ENCODE measurements at places on chromosomes 6 and 20. TPM values are rescaled to one million over a fixed set of nuclear protein-coding genes. Genes with fewer than 3 reads are reported as not detected.
A peak's percentile ranks its signal among the peaks of the same experiment; 100 is the strongest.

DNA sequence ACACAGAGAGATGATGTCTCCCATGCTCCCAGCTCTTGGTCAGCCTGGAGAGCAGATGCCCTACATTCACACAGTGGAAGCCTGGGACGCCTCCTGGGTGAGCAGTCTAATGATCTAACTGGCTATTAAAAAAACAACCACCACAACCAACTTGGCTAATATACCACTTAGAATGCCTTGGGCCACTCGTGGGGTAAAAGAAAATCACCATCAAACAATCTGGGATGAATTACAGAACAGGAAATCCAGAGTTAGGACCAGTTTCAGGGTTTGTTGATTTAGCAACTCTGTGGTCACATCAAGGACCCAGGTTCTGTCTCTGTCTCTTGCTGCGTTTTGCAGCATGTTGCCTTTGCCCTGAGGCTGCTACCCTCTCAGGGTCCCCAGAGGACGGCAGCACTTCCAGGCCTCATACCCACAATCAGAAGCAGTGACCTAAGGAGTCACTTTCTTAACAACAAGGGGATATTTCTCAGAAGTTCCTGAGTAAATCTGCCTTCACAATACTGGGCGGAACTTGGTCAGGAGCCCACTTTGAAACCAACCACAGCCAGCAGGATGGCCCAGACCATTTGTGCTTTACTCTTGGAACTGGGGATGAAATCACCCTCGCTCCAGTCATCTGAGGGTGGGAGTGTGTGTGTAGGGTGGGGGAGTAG, 118.7 kb downstream of the CLIC5 start:
- no peaks in the 10 kb centered on the region for H3K4me1 ChIP-seq
- H3K36me3 ChIP-seq: no peaks in the 10 kb centered on the region
- DNase-seq: peak; percentile 47
- no peaks in the 10 kb centered on the region for H3K27me3 ChIP-seq

GRCh38 chr6:3412779-3413500, 43.9 kb downstream of the SLC22A23 start:
- H3K4me1 ChIP-seq: peaks cover 12% of the 10 kb centered on the region
- no peak for DNase-seq
- no peaks in the 10 kb centered on the region for H3K27me3 ChIP-seq

DNA sequence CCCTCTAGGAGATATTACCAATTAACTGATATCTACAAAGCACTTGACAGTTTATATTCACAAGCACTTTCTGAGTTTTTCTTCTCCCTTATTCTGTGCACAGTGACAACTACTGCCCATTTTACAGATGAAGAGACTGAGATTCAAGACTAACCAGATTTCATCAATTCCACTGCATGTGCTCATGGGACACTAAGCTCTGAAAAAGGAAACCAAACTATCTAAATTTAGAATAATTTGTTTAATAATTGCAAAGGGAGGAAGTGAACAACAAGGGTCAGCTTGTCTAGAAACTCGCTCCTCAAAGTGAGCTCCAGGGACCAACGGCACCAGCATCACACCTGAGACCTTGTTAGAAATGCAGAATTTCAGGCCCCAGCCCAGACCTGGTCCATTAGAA, 50.8 kb upstream of the MYLIP start:
- no peak for DNase-seq
- no peaks in the 10 kb centered on the region for H3K36me3 ChIP-seq
- no peak overlapping the region for H3K4me3 ChIP-seq

- no peaks in the 10 kb centered on the region for H3K27me3 ChIP-seq
- DNase-seq: no peak
- H3K4me1 ChIP-seq: peaks cover 76% of the 10 kb centered on the region
- H3K27ac ChIP-seq: peak overlapping the region; percentile 80
Observed at GRCh38 chr6:44219815-44220784, 3.3 kb upstream of the SLC29A1 start.

DNA sequence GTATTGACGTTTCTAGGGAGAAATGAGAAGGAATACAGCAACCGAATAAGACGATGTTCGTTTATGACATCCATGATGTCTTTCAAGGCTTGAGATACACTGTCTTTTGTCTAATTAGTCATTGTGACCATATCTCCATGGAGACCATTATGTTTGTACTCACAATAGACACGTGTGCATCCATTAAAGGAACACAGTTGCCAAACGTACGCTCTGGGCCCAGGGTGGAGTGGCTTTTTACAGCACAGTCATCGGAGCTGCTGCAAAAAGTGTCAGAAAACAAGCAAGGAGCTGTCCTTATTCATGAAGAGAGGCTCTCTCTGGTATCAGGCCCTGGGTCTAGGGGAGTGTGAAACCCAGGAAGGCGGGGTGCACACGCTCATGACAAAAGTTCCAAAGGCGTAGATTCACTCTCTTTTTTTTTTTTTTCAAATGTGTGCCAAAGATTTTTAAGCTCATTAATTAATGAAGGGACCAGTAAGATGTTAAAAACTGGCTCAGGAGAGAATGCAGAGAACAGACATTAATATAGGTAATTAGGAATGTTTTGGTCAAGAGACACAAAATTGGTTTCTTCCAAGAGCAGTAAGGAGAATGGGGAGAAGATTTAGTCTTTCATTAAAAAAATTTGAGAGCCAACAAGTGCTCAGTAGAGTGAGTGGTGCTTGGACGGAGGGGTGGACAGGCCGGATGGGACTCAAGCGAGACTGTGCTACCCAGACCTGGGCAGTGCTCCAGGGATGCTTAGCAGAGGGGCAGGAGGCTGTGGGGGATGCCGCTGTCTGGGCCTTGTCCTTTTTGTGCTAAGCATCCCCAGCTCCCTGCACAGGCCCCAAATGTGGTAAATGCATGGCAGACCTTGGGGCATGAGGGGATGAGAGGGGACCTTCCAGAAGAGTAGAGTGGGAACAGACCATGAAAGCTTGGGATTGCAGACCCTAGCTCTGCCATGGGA, 34.9 kb upstream of the GTSF1L start:
- H3K4me1 ChIP-seq: no peaks in the 10 kb centered on the region
- H3K27me3 ChIP-seq: peaks cover 20% of the 10 kb centered on the region
- H3K4me3 ChIP-seq: no peak overlapping the region
- H3K27ac ChIP-seq: no peak overlapping the region
- no peaks in the 10 kb centered on the region for H3K36me3 ChIP-seq

DNA sequence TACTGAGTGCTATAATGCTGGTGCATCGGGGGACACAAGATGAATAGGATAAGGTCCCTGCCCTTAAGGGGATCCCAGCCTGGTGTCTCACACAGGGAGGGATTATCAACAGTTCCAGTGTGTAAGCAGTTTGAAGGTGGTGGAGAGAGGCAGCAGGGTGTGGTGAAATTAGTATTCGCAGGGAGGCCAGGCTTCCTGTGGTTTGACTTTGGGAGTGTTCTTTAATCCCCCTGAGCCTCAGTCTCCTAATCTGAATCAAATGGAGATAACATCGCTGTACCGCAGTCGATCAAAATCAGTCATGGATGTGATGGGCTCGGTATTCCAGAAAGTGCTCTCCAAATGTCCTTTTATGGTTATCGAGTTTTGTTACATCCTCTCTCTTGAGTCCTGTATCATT, 288.1 kb upstream of the SUPT3H start:
- no peak overlapping the region for H3K27ac ChIP-seq
- H3K4me3 ChIP-seq: no peak overlapping the region
- H3K36me3 ChIP-seq: no peaks in the 10 kb centered on the region
- no peak for DNase-seq

DNA sequence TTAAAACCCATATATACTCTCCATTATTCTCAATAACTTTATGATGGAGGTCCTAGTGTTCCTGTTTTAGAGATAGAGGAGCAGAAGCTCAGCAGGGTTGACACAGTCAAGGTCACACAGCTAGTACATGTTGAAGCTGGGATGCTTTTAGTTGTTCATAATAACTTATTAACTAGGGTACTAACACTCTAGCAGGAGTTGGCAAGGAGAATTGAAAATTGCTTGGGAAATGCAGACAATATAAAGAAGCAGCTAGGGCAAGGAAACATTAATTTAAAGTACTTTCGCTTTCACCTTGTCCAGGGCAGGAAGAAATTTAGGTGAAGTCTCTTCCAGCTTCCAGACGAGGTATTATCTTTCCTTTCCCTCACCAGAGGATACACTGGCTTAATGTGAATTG, 133.7 kb downstream of the RCAN2 start:
- H3K4me1 ChIP-seq: peaks cover 15% of the 10 kb centered on the region
- H3K36me3 ChIP-seq: no peaks in the 10 kb centered on the region
- no peaks in the 10 kb centered on the region for H3K27me3 ChIP-seq
- DNase-seq: no peak
- H3K27ac ChIP-seq: no peak overlapping the region

DNA sequence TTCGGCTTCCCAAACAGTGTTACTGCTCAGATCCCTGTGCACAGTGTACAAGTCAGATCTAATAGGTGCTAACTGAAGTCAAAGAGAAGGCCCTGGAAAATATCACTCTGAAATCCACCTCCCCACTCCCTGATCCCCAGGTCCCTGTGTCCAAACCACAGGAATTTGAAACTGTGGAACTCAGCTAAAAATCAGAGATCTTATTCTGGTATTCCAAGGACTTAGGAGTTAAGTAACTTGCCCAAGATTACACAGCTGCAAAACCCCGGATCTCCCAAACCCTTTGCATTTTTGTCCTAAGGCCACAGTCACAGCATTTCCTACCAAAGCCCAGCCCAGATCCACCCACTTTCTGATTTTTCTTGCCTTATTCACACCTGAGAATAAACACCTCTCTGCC, 32.3 kb upstream of the SLC23A2 start:
- DNase-seq: no peak
- H3K4me1 ChIP-seq: no peaks in the 10 kb centered on the region
- no peak overlapping the region for H3K27ac ChIP-seq
- H3K27me3 ChIP-seq: no peaks in the 10 kb centered on the region

- no peak overlapping the region for H3K4me3 ChIP-seq
- H3K27ac ChIP-seq: no peak overlapping the region
- no peaks in the 10 kb centered on the region for H3K27me3 ChIP-seq
- DNase-seq: no peak
Observed at GRCh38 chr6:165047952-165048351, 261.5 kb downstream of the C6orf118 start.

Gene OR2H1
- not detected for total RNA-seq

GRCh38 chr6:9540126-9540525, 874.7 kb downstream of the TFAP2A start:
- no peak for DNase-seq
- no peak overlapping the region for H3K4me3 ChIP-seq
- H3K27me3 ChIP-seq: no peaks in the 10 kb centered on the region
- H3K36me3 ChIP-seq: no peaks in the 10 kb centered on the region
- H3K27ac ChIP-seq: no peak overlapping the region

DNA sequence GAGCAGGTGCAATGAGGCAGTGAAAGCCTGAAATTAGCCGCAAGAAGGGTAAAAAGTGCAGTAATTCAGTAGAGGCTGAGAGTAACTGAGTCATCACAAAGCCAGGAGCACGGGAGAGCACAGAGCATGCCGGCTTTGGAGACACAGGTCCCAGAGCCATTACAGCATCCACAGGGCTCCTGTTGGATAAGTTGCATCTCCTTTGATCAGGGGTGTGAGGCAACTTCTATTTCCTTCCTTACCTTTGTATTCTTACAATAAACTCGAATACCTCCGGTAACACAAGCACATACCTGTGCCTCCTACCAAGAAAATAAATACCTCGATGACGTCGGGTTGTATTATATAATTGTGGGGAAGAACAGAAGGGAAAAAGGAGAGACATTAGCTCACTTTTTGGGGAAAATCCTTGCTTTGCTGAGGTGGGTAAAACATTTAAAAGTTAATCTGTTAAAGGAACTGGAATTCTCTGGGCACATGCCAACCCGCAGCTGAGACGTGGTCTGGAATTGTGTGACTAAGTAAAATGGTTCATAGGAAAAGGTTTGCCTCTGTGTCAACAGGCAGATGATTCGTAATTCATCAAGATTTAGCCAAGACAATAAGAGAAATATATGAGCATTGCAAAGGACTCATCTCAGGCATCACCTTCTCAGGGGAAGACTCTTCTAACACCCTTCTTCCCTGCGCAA, 360.7 kb upstream of the ZFP64 start:
- DNase-seq: no peak
- H3K4me1 ChIP-seq: no peaks in the 10 kb centered on the region
- no peaks in the 10 kb centered on the region for H3K36me3 ChIP-seq
- H3K27me3 ChIP-seq: no peaks in the 10 kb centered on the region
- H3K27ac ChIP-seq: no peak overlapping the region

DNA sequence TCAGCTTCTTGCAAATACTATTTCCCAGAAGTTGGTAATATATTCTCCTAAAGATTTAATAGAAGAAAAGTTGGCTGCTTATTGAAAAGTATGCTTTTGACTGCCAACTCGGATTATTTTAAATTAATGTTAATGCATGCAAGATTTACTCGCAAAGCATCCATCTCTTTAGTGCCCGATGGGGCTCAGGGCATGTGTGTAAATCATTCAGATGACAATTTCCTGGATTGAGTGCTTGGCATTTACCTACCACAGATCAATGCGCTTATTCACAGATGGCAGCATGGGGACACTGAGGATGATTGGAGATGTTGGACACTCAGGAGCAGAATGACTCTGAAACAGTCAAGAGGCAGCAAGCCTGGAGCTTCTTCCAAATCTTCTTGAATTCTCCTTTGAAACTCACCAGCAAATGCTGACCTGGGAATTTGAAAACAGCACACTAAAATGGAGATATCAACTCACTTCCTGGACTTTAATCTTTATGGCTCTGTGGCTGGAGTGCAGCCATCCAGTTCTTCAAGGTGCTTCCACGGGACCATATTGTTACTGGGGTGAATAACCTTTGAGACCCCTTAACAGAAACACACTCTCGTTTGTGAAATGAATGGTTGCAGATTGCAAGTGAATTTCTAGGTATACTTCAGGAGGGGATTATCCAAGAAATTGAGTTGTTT, 34.1 kb upstream of the TIAM2 start:
- DNase-seq: no peak
- no peaks in the 10 kb centered on the region for H3K36me3 ChIP-seq
- no peak overlapping the region for H3K27ac ChIP-seq
- no peaks in the 10 kb centered on the region for H3K27me3 ChIP-seq
- H3K4me1 ChIP-seq: no peaks in the 10 kb centered on the region

- no peak overlapping the region for H3K27ac ChIP-seq
- DNase-seq: no peak
- H3K4me1 ChIP-seq: no peaks in the 10 kb centered on the region
- H3K27me3 ChIP-seq: no peaks in the 10 kb centered on the region
Observed at GRCh38 chr6:17193106-17193775, 87.9 kb upstream of the RBM24 start.

Gene ATP6V1G2
- total RNA-seq: 1.6 TPM

DNA sequence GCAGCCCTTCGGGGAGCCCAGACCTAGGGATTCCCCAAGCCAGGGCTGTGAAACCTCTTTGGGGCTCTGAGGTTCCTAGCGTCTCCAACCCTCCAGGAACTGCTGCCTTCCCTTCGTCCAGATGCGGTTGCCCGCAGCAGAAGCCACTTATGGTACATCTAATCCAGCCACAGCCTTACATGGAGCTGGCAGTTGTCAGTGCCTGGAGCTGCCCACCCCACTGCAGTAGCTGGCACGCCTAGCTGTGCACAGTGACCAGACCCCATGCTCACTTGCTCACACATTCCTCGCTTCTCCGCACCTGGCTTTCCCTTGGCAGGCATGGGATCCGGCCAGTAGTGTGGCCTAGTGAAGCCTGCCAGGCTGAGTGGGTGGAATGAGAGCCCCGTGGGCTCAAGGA, 547.6 kb downstream of the TBC1D32 start:
- H3K4me1 ChIP-seq: no peaks in the 10 kb centered on the region
- DNase-seq: no peak
- no peak overlapping the region for H3K27ac ChIP-seq
- no peaks in the 10 kb centered on the region for H3K36me3 ChIP-seq
